Pericardium fibroblast (primary cell): ENCODE measurements at places on chromosomes 11 and 22. TPM values are rescaled to one million over a fixed set of nuclear protein-coding genes. Genes with fewer than 3 reads are reported as not detected.

TXN2 gene
- total RNA-seq, result 66.7 and 101 TPM in 2 replicates

SYT7 gene
- 0.47 and 2.6 TPM in 2 replicates for total RNA-seq

C11orf52 gene
- total RNA-seq, result 2.0 TPM in 1 of 2 replicates, not detected in the other

CNTF gene
- total RNA-seq, result 0.12 and 0.17 TPM in 2 replicates

C22orf15 gene
- 0.77 and 1.1 TPM in 2 replicates for total RNA-seq

TMEM126B gene
- total RNA-seq, result 47.7 and 49.6 TPM in 2 replicates

UBQLN3 gene
- not detected in 2 replicates for total RNA-seq

OR8D1 gene
- not detected in 2 replicates for total RNA-seq

SYCE3 gene
- not detected in 2 replicates for total RNA-seq

GGT1 gene
- 0.12 and 2.5 TPM in 2 replicates for total RNA-seq

POU2AF2 gene
- not detected in 2 replicates for total RNA-seq

THRSP gene
- total RNA-seq, result not detected in 2 replicates

PLAAT4 gene
- 50.4 and 59.5 TPM in 2 replicates for total RNA-seq

TRIM49 gene
- total RNA-seq, result not detected in 2 replicates

MAPK8IP2 gene
- total RNA-seq, result 0.68 and 2.7 TPM in 2 replicates

MYBPC3 gene
- not detected in 2 replicates for total RNA-seq

CASP5 gene
- total RNA-seq, result not detected in 2 replicates

CREB3L1 gene
- 55.3 and 60.9 TPM in 2 replicates for total RNA-seq

CEND1 gene
- 0.94 and 1.3 TPM in 2 replicates for total RNA-seq

CFAP300 gene
- total RNA-seq, result 2.0 and 10.3 TPM in 2 replicates

TENM4 gene
- 0.35 and 9.3 TPM in 2 replicates for total RNA-seq

MUC5AC gene
- total RNA-seq, result not detected in 2 replicates

SEPTIN5 gene
- 23.6 and 30.8 TPM in 2 replicates for total RNA-seq

DESI1 gene
- 16.4 and 54.1 TPM in 2 replicates for total RNA-seq

ALDH3B2 gene
- total RNA-seq, result not detected in 2 replicates

TBCEL gene
- 14.1 and 19.5 TPM in 2 replicates for total RNA-seq

SNX32 gene
- 1.1 and 2.4 TPM in 2 replicates for total RNA-seq

BEST1 gene
- total RNA-seq, result 1.5 and 3.7 TPM in 2 replicates

NCF4 gene
- not detected in 2 replicates for total RNA-seq

ROM1 gene
- total RNA-seq, result 21.1 and 28.0 TPM in 2 replicates

SPA17 gene
- 1.4 and 9.1 TPM in 2 replicates for total RNA-seq

DENND6B gene
- total RNA-seq, result 6.6 and 8.5 TPM in 2 replicates

ROBO3 gene
- total RNA-seq, result 16.0 and 36.2 TPM in 2 replicates

LMF2 gene
- 64.2 and 77.0 TPM in 2 replicates for total RNA-seq

FAM181B gene
- total RNA-seq, result not detected in 2 replicates

P2RY6 gene
- not detected in 2 replicates for total RNA-seq

DUSP8 gene
- 0.70 TPM in 1 of 2 replicates, not detected in the other for total RNA-seq

TRIM48 gene
- total RNA-seq, result not detected in 2 replicates

MMP13 gene
- not detected in 2 replicates for total RNA-seq

RAPSN gene
- 2.6 TPM in 1 of 2 replicates, not detected in the other for total RNA-seq

OR8G1 gene
- not detected in 2 replicates for total RNA-seq

ARFIP2 gene
- 35.7 and 56.1 TPM in 2 replicates for total RNA-seq

KCNE3 gene
- total RNA-seq, result 7.5 and 8.5 TPM in 2 replicates

SYNGR1 gene
- 10.7 and 14.9 TPM in 2 replicates for total RNA-seq

BIK gene
- total RNA-seq, result not detected in 2 replicates

WNT7B gene
- total RNA-seq, result under 0.01 TPM in 1 of 2 replicates, not detected in the other

ASCL2 gene
- 0.17 TPM in 1 of 2 replicates, not detected in the other for total RNA-seq

MRGPRX3 gene
- total RNA-seq, result not detected in 2 replicates

GSTP1 gene
- total RNA-seq, result 1,049 and 1,088 TPM in 2 replicates

GPR83 gene
- total RNA-seq, result not detected in 2 replicates

NUDT8 gene
- 10.0 and 19.4 TPM in 2 replicates for total RNA-seq

MPPED2 gene
- total RNA-seq, result not detected in 2 replicates
